Epithelial cell of proximal tubule (primary cell): ENCODE measurements at places on chromosomes 5 and 9.

DNA sequence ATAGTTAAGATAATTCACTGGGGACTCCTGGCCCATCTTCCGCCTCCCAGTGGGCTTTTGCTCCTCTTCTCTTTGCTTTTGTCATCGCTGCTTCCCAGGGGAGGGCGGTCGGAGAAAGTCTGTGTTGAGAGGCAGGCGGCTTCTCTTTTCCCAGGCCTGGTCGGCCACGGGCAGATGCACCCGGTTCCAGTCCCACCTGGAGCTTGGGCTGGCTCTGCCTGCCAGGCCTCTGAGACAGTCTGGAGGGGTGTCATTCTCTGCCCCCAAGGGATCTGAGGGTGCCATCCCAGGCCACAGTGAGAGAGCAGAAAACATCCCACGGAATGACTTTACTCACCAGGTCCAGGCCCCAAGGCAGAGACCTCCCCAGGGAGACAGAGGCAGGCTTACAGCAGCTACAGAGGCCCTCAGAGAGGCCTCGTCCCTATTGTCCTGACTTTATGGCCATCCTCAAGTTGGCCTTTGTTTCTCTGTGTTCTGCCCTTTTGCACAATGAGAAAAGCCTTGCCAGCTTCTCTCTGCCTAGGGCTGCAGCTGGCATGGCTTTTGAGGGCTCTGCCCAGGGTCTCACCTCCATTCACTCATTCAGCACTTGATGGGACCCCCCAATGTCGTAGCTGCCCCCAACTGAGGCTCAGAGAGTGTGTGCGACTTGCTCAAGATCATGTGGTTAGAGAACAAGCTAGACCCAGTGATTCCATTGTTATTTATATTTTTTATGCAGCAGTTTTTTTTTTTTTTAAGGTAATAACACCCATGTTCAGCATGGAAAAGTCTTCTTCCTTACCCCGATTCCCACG, 44.2 kb upstream of the BOD1 start:
- DNase-seq, result no peak

GRCh38 chr5:143383988-143384387, 19.5 kb downstream of the NR3C1 start:
- DNase-seq, result no peak

- no peak for DNase-seq
Observed at GRCh38 chr9:7778851-7779600, 20.6 kb downstream of the DMAC1 start.

GRCh38 chr5:97141031-97141430, 1.4 kb downstream of the LIX1 start:
- no peak for DNase-seq

DNA sequence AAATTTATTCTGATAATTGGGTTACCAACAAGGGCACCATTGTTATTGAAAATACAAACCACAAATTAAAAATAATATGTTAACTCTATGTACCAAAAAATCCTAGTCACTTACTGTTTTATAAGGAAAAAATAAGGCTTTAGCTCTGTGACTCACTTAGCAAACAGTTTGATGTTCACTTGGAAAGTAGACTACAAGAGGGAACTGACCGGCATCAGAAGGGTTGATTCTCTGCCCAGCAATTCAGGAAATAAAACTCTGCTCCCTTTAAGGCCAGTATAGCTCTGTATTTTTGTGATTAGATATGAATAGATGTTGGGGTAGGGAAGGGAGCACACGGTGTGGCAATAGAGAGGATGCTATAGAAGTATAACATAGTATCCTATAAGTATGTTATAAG, 671.3 kb downstream of the LRRC70 start:
- DNase-seq, result no peak

DNA sequence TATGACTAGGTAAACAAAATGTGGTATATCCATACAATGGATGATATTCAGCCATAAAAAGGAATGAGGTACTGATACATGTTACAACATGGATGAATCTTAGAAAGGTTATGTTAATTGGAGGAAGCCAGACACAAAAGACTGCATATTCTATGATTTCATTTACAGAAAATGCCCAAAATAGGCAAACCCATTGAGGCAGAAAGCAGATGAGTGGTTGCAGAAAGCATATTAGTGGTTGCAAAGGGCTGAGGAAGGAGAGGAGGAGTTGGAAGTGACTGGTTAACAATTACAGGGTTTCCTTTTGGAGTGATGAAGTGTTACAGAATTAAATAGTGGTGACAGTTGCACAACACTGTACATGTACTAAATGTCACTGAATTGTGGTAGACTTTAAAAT, 17.7 kb downstream of the PLGRKT start:
- DNase-seq, result no peak

DNA sequence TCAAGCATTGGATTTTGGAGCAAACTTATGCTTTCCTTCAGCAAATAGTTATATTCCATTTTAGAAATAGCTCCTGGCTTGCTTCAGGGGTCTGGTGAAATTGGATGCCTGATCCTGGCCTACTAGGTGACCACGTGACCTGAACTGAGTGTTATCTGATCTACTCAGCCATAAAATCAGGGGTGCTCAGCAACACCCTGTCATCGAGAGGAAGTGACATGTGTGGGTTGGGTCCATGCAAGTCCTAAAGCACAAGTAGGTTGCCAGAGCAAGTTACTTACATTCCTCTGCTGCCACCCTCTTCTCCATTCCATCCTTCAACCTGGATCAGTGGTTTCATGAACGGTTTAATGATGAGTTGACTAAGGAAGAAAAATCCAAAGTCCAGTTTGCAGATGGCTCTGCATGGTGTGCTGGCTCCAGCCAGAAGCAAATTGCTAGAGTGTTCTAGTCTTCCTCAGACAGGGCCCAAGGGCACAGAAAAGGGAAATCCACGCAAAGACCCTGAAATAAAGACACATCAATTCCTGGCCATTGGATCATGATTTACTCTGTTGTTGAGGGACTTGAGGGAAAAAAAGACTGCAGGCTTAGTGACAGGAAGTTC, 2.8 kb upstream of the FAM193B start:
- DNase-seq, result no peak

DNA sequence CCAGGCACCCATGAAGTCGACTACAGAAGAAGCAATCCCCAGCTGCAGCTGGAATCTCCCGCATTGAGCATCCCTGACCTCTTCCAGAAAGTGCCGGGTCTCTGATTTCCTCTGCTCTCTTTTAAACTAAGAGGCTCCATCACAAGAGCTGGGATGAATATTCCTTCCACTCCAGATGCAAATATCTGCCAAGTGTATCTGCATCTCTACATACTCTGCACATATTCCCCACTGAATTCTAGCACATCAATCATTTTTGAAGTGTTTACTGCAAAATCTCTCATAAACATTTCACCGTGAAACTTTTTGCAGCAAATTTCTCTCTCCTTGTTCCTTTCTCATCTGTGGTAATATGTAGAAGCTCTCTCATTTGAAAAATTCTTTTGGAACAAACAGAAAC, 161.5 kb downstream of the GABRB2 start:
- DNase-seq, result no peak

DNA sequence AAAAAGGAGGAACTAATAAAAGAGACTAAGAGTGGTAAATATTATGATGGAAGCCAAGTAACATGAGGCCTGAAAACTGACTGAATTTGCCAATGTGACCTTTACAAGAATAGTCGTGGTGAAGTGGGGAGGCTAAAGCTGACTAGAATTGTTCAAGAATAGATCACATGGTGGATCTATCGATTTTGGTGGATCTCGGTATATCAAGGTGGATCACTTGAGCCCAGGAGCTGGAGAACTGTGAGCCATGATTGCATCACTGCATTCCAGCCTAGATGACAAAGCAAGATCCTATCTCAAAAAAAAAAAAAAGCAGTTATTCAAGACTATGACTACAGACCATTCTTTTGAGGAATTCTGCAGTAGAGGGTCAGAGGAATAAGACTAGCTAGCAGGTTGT, 15.1 kb downstream of the ERMP1 start:
- DNase-seq, result no peak

- no peak for DNase-seq
Observed at GRCh38 chr5:169803077-169803981, 166.3 kb downstream of the DOCK2 start.

- no peak for DNase-seq
Observed at GRCh38 chr5:16428359-16428758, 37.2 kb downstream of the ZNF622 start.

- DNase-seq, result no peak
Observed at GRCh38 chr9:86846656-86847055, 100.7 kb downstream of the GAS1 start.

GRCh38 chr5:62701036-62701435, 122.4 kb downstream of the LRRC70 start:
- DNase-seq, result no peak

DNA sequence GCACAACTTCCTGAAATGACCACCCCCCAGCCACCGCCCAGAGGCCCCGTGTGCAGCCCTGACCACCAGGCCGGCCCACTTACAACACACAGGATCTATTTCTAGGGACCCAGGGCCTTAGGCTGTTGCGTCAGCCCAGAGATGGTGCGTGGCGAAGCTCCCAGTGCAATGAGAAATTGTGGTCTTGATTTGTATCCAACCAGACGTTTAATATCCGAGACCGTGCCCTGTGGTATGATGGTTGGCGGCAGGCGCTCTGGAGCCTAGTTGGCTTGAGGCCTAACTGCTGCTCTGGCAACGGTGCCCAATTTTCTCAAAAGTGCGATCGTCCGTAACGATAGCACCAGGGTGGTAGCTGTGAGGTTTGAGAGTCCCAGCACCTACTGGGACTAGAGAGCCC, 32.6 kb upstream of the SLC6A19 start:
- no peak for DNase-seq

- no peak for DNase-seq
Observed at GRCh38 chr9:93171261-93171990, 12.5 kb upstream of the WNK2 start.

GRCh38 chr5:127565586-127566270, 48.3 kb downstream of the PRRC1 start:
- no peak for DNase-seq

GRCh38 chr5:119264186-119264585, 91.6 kb upstream of the TNFAIP8 start:
- DNase-seq, result no peak

DNA sequence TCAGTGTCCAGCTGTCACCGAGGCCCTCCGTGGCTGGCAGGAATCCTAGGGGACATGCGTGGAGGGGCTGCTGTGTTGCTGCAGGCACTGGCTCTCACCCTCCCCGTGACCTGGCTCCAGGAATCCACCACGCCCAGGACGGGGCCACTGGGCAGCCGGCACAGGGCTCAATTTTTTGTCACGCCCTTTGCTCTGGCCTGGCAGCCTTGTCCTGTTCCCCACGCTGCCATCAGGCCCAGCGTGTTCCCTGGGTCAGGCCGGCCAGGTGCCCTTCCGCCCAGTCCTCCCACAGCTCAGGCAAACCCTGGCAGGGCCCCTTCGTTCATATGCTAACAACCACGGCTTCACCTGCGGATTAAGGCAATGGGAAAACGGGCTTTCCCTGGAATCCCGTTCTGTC, 37.3 kb downstream of the PROP1 start:
- DNase-seq, result no peak

GRCh38 chr5:78563621-78564020, 85.0 kb downstream of the LHFPL2 start:
- no peak for DNase-seq

DNA sequence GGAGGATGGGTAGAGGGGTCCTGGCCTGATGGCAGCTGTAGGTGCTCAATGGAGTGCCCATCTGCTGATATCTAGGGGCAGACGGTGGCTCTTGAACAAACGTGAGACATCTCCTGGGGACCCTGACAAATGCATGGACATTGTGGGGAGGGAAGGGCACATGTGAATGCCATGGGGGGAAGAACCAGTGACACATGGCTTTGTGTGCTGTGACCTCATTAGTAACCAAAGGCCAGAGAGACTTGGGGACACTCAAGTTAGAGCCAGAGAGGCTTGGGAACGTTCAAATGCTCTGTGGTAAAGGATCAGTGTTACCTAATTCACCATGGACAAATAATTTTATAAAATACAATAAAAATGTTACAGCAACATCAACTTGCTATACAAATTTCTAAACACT, 151.8 kb downstream of the ESM1 start:
- no peak for DNase-seq

DNA sequence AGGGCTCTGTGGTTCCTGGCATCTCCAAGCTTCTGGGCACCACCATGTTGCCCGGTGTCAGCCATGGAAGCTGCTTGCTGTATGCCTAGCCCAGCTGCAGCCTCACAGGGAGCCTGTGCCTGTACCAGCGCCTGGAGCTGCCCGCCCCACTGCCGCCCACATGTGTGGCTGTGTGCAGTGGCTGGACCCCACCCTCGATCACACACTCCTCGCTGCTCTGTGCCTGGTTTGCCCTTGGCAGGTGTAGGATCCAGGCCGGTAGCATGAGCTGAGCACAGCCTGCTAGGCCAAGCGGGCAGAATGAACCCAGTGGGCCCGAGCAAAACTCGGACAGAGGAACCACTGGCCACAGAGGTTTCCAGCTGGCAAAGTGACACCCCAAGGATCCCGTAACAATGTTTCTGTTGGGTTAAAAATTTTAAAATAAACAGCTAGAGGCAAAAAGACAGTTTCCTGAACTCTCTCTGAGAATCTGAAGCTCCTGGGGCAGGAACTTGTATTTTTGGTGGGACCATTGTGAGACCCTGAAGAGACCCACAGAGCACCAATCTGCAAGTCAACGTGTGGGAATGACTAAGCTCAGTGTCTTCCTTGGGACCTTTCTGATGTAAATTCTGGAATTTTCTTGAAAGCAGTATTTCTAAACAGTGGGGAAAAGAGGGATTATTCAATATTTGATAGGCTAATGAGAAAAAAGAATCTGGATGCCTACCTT, 73.1 kb upstream of the CCDC112 start:
- no peak for DNase-seq

DNA sequence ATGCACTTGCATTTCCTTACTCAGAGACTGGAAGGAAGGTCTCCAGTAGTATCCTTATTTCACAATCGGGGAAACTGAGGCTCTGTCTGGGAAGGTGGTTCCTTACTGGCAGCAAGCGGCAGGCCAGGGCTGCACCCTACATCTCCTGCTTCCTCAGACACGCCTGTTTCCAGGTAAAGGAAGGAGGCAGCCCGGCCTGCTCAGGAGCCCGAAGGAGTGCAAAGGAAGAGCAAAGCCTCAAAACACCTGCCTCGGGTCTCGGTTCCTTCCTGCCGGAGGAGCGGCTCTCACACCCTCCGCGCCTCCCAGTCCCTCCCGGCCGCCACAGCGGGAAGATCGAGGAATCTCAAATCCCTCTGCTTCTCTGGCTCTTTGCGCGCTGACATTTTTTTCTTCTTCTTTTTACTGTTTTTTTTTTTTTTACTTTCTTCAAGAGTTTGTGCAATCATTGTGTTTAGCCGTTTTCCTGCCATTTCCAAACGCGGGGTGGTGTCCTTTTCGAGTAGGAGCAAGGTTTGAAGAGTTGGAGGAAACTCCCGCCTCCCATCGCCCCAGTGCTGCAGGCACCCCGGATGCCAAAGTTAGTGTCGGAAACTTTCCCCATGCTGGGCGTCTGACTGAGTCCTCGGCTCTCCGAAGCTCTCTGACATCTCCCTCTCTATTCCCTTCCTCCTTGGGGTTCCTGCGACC, 1.0 kb downstream of the GGTA1 start:
- no peak for DNase-seq

GRCh38 chr5:175681968-175682340, 24.1 kb downstream of the HRH2 start:
- DNase-seq, result no peak

DNA sequence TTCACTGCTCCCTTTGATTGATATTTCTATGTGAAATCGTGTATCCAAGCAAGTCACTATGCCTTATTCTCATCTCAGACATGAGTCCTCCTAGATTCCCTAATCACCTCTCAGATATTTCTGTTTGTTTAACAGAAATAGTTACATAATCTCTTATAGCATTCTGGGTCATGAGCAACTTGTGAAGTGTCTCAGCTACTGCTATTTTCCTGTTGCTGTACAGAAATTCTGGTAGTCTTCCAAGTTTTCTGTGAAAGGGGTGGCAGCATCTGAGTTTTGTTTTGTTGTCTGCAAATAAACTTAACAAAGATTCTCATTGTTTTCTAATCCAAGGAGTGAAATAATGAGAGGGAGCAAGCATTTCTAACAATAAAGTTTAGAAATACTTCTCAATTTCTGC, 256.9 kb upstream of the ST8SIA4 start:
- no peak for DNase-seq
